ENCODE measurements at places on chromosomes 7 and 10.

DNA sequence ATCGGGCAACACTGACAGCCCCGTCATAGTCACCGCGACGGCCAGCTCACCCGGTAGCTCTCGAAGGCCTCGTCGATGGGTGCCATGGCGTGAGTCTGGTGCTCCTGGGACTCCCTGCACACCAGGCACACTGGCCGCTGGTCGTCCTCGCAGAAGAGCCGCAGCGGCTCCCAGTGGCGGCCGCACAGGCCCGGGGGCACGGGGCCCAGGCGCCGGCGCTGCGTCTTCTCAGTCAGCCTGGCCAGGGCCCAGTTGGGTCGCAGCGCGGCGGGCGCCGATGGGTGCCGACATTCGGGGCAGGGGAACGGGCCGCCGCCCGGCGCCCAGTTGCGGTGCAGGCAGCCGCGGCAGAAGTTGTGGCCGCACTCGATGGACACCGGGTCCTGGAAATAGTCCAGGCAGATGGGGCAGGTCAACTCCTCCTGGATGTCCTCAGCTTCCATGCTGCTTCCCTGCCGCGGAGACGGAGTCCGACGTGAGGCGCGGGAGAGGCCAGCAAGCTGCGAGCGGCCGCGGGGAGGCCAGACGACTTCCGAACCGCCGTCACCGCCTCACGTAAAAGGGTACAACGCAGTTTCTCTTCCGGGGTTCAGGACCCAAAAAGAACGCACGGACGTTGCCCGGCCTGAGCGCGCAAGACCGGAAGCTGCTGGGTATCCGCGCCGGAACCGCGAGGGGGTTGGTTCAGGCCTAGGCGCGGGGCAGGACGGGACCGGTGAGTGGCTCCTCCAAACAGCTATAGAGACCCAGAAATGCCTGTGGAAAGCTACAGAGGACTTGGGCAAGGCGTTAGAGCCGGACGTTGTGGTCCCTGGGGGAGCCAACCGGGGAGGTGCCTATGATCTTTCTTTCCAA is at the start of gene TRIM4:
Gene TRIM4 (minus strand): TSS at position 572 of the 855 bp plus-strand sequence. CDS start 129 bp downstream, at position 443.
- DNase-seq = peak; percentile 93

DNA sequence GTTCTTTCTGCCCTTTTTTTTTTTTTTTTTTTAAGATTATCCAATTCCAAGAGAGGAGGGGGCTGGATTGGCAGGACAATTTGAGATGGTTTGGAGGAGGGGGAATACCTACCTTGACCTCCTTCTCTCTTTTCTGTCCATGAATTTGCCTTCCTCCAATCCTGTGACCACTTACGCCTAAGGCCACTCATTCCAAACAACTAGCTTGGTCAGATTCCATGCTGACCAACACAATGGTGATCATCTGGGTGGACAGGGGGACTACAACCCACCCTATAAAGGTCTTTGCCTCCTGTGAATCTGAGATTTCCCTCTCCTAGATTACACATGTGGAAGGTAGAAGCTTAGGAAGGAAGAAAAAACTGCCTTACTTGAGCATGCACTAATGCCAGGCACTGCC is 2.3 kb upstream of the LDB1 start:
- DNase-seq = no peak

DNA sequence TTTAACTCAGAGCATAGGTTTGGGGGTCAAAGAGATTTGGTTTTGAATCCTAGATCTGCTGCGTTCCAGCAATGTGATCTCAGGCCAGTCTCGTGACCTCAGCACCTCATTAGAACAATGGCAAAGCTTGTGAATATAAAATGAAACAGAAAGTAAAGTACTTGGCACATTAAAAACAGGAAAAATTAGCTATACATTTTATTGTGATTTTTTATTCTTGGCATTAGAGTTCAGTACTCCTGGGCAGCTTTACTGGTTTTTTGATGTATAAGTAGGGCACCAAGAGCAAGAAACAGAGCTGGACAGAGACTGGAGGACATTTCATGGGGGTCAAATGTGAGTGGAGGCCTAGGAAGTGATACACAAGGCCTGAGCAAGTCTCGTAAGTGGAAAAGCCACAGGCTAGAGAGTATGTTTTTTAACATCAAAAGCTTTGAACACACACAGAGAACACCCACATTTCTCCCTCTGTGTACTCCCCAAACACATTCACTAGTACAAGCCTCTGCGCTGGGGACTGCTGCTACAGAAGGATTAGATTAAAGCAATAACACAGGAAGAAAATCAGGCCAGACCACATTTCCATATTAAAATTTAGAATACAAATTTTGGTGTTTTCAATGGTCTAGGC is 157.2 kb upstream of the SLC25A13 start:
- no peak for DNase-seq

DNA sequence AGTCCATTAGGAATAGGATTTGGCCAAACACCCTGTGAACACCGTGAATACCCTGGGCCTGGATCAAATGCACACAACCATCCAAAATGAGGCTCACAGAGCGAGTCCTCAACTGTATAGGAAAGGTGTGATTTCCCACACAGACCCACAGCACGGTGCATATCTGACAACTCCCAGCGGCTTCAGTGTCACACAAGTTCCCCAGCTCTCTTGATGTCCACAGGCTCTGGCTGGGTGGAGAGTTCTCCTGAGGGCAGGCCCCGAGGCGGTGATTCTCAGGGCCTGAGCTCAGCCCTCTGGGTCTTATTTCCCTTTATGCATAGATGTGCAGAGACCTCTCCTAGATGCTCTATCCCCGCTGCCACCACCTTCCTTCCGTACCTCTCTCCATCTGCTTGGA is 64.1 kb downstream of the SH3PXD2A start:
- no peak for DNase-seq

DNA sequence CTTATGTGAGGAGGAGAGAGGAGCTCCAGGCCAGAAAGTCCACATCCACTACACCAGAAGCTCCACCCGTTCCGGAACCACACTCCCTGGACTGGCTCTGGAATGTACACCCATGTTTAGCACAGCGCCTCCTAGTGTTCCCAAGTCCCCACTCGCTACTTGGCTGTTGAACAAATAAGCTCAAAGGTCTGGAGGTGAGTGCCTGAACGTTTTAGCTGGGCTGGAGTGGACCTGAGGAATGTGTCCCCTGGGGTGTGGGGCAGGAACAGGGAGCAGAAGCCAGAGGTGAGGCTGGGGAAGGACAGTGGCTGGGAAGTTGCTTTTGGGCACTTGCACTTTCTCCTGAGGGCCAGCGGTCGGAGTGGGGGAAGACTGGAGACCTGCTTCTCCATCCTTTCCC is 164.1 kb upstream of the CDCA7L start:
- no peak for DNase-seq

- no peak for DNase-seq
These were observed 2.2 kb downstream of the HOXA5 start for GRCh38 chr7:27141137-27141922.

- no peak for DNase-seq
These were observed 261.0 kb upstream of the AOAH start for GRCh38 chr7:36985316-36985715.

- DNase-seq = no peak
These were observed 28.0 kb downstream of the GLCCI1 start for GRCh38 chr7:7996568-7996967.

GRCh38 chr7:130961128-130961601 is 227.2 kb upstream of the KLF14 start:
- DNase-seq = no peak

GRCh38 chr10:110275128-110275729 is 29.5 kb downstream of the SMNDC1 start:
- DNase-seq = no peak

DNA sequence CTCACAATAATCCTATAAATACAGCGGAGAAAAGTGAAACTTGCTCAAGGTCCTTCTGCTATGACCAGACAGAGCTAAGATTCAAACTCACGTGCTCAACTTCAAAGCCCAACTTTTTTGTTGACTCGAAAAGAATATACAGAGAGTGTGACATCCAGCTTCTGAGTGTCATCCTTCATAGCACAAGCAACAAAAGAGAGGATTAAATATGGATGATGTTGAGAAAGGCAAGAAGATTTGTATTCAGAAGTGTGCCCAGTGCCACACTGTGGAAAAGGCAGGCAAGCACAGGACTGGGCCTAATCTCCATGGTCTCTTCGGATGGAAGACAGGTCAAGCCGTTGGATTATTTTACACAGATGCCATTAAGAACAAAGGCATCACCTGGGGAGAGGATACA is 2.1 kb upstream of the FAM3C start:
- DNase-seq = peak; percentile 17

DNA sequence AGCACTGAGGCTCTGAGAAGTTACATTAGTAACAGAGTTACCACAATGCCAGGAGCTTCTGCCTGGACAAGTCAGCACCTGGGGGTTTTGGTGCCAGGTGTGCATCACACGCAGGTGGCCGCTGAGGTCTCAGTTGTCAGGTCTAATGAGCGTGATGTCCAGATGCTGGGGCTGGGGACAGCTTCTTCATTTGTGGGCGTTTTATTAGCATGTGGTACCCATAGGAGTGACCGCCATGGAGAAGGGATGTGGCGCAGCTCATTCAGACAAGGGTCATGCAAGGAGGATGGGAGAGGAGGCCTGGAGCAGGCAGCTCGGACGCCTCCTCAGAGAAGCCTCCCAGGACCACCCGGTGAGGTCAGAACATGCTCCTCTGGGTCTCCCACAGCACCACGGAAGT is 27.8 kb downstream of the FAM241B start:
- no peak for DNase-seq

- no peak for DNase-seq
These were observed 15.1 kb upstream of the ZMIZ1 start for GRCh38 chr10:79053481-79054202.

GRCh38 chr7:69963393-69963792 is 365.1 kb downstream of the AUTS2 start:
- DNase-seq = no peak

GRCh38 chr10:60521974-60522405 is 132.3 kb upstream of the ANK3 start:
- DNase-seq = no peak

- DNase-seq = peak; percentile 48
These were observed 1214.1 kb downstream of the SORCS1 start for GRCh38 chr10:105950410-105950809.

DNA sequence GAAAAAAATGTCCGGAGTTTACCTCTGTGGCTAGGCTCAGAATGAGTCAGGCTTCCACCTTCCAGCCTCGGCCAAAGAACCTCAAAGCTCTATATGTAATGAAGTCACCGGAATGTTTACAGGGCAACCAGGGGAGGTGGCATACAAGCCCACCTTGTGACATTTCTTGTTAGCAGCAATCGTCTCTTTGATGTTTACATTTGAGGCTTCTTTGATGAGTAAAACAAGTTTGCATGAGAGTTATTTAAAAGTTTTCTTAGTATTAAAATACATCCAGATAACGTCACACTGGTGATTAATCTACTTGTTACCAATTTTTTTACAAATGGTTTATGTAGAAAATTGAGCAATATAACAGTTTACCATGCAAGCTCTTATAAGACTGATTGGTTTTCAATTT is 133.1 kb upstream of the ADAM12 start:
- no peak for DNase-seq

GRCh38 chr7:21916176-21916575 is 29.5 kb downstream of the CDCA7L start:
- no peak for DNase-seq

DNA sequence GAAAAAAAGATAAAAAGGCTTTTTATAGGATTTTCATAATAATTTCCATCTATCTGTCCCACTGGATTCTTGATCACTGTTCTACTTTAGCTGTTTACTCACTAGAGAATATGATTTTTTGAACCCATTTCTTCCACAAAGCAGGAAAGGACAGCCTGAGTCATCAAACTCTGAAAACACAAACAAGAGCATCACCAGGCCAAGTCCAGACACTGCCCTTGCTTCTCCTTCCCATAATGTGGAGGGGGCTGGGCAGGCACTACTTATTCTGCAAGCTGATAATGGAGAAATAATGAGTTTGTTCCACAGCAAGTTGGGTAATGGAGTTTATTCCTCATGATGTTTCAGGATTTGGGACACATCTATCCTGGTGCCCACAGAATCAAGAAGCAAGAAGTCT is 13.0 kb upstream of the KCNIP2 start:
- no peak for DNase-seq

DNA sequence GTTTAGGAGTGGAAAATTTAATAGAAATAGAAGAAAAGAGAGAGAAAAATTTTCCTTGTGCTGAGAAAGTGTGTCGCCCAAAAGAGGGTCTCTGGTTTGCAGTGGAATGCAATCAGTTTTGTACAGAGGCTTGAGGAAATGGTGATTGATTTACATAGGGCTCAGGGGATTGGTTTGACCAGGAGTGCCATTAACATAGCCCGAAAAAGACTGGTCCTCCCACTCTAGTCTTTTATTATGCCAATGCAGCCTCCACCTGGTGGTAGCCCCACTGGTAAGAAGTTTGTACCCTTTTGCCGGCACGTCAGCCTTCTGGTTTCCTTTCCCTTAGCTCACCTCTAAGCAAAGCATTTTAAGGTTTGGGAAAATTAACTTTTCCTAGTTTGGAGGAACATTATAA is 885.3 kb downstream of the XPNPEP1 start:
- DNase-seq = no peak

- no peak for DNase-seq
These were observed 646.2 kb upstream of the SEMA3D start for GRCh38 chr7:85833066-85833465.

- no peak for DNase-seq
These were observed 105.6 kb downstream of the AHR start for GRCh38 chr7:17404006-17404405.

DNA sequence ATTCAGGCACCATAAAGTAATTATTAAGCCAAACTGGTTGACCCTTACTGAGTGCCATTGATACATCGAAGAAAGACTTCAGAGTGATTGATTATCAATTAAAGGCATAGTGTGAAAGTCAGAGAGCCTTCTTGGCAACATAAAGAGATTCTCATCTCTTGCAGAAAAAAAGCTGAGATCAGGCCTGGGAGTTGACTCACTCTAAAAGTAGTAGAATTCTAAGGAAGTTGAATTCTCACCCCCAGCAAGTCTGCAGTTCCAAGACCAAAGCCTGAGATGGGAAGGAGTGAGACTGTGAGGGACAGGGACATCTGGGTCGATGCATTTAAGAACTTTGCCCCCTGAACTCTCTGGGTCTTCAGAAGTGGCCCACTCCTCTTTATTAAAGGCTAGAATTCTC is 21.6 kb upstream of the ERCC6 start:
- DNase-seq = no peak

DNA sequence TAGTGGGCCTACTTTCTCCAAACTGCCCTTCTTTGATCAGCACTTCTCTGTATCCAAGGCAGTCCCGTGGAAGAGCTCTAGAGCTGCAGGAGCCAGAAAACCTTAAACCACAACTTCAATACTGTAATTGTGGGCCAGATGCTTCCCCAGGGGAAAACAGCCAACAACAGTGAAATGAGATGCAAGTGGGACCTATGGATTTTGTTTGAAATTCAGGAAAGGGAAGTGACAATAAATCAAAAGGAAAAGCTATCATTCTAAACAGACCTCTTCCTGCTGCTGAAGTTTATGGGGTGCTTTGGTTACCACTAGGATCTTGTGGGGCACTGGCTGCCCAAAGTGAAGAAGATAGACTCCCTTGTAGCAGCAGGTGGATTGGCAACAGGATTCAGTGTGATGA is 1031.7 kb downstream of the LRMDA start:
- no peak for DNase-seq

All from amygdala (tissue), 56 donors.